ENCODE measurements at places on chromosomes 16 and 17.

GRCh38 chr16:57609541-57610401, 18.7 kb upstream of the ADGRG1 start:
- DNase-seq, result peak; percentile 63

GRCh38 chr16:50464325-50465290, 83.6 kb upstream of the NKD1 start:
- DNase-seq, result no peak

DNA sequence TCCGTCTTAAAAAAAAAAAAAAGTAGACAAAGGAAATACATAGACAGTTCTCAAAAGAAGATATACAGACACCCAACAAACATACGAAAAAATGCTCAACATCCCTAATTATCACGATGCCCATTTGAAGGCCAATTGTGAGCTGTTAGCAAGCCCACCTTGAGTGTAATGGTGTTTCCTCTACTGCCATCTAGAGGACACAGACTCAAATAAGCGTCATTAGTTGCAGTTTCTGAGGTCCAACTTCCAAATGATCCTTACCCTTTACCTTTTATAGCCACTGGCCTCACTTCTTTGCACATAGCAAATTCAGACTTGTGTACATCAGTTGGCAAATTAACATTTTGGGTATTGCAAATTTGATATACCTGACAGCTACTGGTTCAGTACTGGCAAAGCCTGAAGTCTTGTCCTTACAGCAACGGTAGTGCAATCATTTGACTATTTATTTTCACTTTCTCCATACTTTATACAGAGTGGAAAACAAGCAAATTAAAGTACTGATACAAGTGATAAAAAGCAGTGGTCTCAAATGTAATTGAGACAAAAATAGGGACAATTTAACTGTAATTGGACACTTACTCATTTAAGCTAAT, 536.3 kb upstream of the EEF2KMT start:
- DNase-seq, result no peak

- no peak for DNase-seq
Observed at GRCh38 chr16:23125277-23125676, 24.0 kb downstream of the USP31 start.

DNA sequence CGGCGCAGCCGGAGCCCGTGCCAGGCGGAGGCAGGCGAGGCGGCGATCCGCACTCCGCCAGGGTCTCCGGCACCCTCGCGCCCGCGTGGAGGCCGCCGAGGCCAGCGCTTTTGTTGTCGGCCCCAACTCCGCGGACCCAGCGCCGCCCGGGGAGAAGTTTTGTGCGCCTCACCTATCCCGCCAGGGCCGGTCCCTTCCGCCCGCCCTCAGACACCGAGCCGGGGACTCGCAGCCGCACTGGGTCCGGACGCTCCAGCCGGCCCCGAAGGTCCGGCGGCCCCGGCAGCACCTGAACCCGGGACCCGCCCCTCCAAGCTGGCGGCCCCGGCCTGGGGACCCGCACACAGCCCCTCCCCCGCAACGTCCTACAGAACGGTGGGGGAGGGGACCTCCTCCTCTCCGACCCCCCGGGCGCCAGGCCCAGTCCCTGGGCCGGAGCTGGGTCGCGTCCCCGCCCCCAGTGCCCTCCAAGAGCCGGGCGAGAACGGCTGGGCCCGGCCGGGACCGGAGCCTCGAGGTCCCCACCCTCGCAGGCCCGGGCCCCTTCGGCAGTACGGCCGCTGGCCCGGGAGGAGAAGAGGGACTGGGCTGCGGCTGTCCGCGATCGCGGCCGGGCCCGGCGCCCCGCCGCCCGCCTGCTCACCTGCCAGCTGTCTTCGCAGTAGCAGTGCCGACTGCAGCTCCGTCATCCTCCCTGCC, 698 bp downstream of the UBE2G1 start:
- no peak for DNase-seq

DNA sequence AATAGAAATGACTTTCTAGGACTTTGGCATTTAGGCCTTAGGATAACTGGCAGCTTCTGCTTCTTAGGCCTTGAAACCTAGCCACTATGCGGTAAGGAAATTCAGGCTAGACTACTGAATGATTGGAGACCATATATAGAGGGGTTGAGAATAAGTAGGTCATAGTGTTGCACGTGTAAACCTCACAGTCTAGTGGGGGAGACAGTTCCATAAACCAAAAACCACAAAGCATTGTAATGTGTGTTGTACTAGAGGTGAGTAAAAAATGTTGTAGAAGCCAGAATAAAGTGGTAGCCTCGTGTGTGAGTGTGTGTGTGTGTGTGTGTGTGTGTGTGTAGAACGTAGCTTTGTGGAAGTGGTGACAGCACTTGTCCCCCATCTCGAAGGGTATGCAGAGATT, 188.5 kb downstream of the MAP2K6 start:
- no peak for DNase-seq

- DNase-seq, result no peak
Observed at GRCh38 chr16:54931120-54932014, 702 bp downstream of the IRX5 start.

- DNase-seq, result no peak
Observed at GRCh38 chr17:60094754-60095153, 16.0 kb upstream of the HEATR6 start.
